Activated CD4-positive, alpha-beta T cell treated with anti-CD3 and anti-CD28 coated beads for 1 hour (primary cell): ENCODE measurements at places on chromosomes 1 and 21.

- DNase-seq = no peak
Measured at GRCh38 chr21:41163091-41163490, 4.9 kb upstream of the BACE2 start.

GRCh38 chr1:107525145-107525544, 384.3 kb downstream of the NTNG1 start:
- DNase-seq = no peak

DNA sequence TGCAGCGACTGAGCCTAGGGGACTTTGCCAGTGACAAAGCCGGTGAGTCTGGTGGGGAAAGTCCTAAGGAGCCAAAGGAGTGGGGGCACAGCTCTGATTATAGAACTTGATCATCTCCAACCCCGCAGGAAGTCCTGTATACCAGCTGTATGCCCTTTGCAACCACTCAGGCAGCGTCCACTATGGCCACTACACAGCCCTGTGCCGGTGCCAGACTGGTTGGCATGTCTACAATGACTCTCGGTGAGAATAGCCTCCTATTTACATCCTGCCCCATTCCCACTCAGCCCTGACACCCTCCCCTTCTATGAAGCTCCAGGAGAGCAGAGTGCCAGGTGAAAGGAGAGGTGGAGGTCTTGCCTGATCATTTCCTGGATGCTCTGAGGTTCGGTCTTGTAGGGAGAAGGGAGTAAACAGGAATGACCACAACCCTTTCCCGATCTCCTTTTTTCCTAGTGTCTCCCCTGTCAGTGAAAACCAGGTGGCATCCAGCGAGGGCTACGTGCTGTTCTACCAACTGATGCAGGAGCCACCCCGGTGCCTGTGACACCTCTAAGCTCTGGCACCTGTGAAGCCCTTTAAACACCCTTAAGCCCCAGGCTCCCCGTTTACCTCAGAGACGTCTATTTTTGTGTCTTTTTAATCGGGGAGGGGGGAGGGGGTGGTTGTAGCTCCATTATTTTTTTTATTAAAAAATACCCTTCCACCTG, 1.2 kb upstream of the PPOX start:
- DNase-seq = no peak

DNA sequence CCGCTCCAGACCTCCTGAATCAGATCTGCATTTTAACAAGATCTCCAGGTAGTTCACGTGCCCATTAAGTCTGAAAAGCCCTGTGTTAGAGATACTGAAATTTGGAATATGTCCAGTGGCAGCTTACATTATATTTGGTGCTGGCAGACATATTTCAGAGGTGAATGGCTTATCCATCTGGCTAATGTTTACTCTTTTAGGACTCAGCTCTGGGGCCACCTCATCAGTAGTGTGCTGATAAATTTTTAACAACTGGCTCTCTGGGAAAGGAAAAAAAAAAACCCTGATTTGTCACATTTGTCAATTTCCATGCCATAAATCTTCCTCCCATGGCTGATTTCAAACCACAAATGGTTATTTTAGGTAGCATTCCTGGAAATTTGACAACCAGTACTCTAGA, 25.3 kb upstream of the SYT6 start:
- no peak for DNase-seq

- DNase-seq = no peak
Measured at GRCh38 chr1:219990782-219991510, 55.4 kb downstream of the EPRS1 start.

DNA sequence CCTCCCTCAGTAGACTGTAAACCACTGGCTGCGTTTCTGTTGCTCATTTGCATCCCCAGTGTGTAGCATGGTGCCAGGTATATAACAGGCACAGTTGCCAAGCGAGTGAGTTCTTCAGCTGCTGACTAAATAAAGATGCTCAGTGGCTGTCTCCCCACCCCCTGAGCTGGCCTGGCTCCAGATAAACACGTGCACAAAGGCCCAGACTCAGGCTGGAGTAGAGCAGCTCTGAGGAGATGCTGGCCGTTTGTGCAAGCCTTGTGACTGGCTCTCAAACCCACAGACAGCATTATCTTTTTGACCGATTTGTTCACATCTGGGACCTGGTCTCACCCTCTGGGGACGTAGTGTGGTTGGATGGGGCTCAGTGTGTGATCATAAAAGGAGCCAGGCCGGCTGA, 7.1 kb downstream of the CHRNB2 start:
- DNase-seq = no peak
